ENCODE measurements at places on chromosomes 1 and 21.

GRCh38 chr1:154342836-154343472, 17.6 kb downstream of the ATP8B2 start:
- peak; percentile 67 for DNase-seq

DNA sequence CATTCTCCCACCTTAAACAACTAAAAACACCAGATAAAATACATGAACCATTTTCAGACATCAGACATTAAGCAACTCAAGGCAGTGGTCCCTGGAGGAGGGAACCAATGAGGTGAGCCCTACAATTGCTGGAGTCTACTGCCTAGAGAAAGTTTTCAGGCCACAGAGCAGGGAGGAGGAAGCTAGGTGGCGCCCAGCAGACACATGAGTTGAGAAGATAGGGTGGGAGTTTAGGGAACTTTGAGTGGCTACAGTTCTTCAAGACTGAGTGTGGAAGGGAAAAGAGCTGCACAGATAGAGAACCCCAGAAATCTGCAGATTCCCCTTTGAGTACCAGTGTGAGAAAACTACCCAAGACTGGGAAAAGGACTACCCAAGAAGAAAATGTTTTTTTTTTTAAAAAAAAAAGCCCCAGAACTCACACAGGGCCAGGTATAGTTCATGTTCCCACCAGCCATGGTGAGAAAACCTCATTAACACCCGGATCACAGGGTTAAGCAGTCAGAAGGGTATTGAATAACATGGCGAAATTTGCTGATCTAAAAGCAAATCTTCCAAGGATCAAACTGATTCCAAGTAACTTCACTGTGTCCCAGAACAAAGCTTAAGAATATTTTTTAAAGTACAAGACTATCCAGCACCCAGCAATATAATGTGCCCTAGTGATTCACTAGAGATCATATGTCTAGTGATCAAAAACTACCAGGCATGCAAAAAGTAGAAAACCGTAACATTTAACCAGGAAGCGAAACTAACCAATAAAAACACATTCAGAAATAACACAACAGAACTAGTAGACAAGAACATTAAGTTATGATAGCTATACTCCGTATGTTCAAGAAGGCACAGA, 12.0 kb downstream of the ALDH9A1 start:
- DNase-seq, result no peak

DNA sequence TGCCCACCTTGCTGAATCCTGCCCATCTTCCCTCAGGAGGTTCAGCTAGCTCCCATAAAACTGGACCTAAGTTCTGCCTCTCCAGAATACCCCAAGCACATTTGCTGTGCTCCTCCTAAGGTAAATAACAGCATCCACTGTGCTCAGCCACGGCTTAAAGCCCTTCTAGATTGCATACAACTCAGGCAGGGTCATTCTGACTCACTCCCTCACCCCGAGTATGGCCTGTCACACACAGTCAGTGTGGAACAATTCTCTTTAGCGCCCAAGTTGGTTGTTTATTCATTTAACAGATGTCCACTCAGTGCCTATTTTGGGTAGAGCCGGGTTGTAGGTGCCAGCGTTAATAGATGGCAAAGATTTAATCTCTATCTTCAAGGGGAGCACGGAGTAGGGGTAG, 147.5 kb upstream of the EDN2 start:
- no peak for DNase-seq

DNA sequence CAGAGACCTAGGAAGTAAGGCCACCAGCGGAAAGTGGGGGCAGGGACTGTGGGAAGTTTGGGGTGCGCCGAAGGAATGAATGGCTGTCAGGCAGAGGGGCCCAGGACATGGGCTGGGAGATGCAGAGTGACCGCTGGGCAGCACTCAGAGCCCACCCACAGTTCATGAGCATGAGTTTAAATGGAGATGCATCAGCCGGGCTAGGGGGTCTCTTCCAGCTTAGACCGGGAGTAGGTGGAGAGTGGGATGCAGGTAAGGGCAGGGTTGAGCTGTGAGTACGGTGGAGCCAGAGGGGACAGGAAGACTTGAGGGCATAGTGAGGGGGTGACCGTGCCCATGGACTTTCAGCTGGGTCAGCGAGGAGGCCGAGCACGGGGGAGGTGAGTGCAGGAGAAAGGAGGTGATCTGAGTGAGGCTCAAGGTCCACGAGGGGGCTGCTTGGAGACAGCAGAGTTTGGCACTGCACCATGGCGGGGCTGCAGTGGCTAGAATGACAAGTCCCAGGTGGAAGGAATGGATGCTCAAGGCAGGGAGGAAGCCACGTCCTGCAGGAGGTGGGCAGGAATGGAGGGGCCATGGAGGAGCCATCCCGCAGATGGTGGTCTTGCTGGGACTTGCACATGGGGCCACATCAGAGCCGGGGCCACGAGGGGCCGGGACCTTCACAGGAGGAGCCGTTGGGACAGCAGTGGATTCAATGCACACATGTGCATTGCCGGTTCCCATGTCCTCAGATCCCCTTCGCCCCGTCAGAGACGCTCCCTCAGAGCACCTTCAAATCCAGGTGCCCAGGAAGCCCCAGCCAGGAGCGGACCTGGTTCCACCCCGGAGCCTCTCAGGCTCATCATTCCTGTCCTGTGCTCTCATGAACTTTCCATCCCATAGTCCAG, 34.9 kb downstream of the UBASH3A start:
- no peak for DNase-seq
